NCI-H1694 treated with DMSO at 0.1 percent for 48 hours (cell line): ENCODE measurements at places on chromosomes 7 and 10.

GRCh38 chr10:70118196-70118595, 14.4 kb downstream of the AIFM2 start:
- no peak for DNase-seq

DNA sequence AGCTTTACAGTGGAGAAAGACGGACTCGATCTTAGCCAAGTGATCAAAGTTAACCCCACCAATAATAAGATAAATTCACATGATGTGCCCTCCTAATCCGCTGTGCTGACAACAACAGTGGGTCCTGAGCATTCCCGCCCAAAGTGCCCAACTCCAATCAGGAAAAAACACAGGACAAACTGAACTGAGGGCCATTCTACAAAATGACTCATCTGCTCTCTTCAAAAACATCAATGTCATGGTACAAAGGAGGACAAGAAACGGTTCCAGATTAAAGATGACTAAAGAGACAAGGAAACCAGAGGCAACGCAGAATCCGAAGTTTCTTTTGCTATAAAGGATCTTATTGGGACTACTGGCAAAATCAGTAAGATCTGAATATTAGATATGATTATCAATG, 79.4 kb downstream of the CTBP2 start:
- no peak for DNase-seq

DNA sequence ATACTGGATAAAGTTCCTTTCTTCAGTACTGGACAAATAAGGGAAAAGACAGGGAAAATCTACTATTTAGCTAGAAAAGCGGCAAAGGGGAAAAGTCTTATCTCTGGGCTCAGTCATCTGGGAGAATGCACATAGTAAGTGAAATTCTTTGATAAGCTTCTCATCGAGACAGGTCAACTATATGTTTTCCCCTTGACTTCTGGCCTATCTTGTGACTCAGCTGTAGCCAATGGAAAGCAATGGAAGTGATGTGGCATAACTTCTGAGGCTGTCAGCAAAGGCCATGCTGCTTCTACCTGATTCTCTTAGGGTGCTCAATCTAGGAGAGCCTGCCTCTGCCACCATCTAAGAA, 91.9 kb downstream of the PCGF5 start:
- DNase-seq, result no peak

DNA sequence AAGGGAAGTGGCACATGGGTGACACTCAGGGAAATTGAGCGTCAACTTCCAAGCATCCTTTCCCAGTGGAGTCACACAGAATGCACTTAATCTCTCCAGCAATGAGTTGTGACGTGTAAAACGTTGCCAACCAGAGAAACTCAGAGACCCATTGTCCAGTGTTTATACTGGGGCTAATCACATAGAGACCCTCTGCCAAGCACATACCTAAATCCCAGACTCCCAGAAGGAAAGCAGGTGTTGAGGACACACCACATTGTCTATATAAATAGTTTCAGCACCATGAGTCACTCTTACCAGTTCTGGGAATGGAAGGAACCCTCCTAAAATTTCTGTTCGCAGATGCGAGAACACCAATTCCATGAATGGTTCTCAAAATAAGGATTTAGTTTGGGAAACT, 76.4 kb upstream of the BET1 start:
- DNase-seq, result no peak

GRCh38 chr7:135262623-135263320, 29.1 kb downstream of the STRA8 start:
- no peak for DNase-seq

GRCh38 chr10:34940436-34940835, 125.3 kb upstream of the PARD3 start:
- no peak for DNase-seq

DNA sequence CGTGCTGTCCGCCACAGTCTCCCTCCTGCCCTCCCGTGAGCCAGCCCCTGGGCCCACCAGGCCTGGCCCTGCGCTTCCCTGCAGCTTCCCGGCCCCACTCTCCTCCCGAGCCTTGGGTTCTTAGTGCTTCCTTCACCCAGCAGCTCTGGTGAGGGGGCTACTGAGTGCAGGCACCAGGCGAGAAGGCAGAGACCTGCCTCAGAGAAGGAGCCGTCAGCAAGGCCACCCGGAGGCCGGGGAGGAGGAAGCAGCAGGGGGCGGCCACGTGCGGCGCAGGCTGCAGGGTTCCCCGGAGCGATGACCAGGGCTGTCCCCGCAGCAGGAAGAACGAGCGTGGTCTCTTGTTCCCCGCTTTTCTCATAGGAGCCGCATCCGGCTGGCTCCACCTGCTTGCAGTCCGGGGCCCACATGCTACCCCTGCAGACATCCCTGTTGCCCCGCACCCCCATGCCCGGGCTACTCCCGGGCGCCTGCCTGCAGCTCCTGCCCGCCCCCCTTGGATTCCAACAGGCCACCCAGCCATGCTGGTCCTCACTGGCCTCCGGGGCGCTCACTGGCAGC, 20.5 kb downstream of the YKT6 start:
- DNase-seq, result no peak

- DNase-seq, result peak; percentile 87
Observed at GRCh38 chr7:96004578-96004977, 232.2 kb downstream of the DYNC1I1 start.

GRCh38 chr7:36019538-36019937, 133.5 kb upstream of the EEPD1 start:
- DNase-seq, result no peak

DNA sequence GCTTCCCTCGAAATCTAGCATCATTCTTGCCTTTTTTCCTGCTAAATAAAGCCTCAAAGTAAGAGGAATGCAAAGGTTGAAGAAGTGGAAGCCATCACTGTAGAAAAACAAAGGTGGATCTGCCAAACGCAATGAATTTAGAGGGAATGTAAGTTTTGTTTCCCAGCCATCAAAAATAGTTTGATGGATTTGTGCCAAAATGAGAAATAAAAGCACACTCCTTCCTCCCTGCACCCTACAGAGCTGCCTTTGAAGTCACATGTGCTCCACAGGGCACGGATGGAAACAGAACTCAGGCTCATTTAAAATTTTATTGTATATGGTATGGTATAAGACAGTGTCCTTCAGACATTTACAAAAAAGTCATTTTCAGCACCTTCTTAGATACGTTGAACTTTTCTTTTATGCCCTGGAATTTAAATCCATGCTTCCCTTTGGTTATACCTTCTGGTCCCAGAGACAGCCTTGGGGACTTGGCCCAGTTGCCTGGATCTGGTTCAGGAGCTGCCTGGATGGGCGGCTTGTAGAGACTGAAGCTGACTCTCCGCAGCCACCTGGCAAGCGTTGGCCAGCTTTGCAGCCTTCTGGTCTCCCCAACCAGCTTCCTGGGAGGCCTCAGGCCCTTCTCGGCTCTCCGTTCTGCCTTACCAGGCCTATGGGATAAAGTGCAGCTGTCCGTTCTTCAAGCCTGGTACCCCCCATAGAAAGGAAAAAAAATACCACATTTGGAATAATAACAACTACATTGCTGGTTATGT, 228.5 kb upstream of the NEBL start:
- DNase-seq, result no peak

- DNase-seq, result no peak
Observed at GRCh38 chr10:53403688-53404087, 631.1 kb upstream of the MBL2 start.

DNA sequence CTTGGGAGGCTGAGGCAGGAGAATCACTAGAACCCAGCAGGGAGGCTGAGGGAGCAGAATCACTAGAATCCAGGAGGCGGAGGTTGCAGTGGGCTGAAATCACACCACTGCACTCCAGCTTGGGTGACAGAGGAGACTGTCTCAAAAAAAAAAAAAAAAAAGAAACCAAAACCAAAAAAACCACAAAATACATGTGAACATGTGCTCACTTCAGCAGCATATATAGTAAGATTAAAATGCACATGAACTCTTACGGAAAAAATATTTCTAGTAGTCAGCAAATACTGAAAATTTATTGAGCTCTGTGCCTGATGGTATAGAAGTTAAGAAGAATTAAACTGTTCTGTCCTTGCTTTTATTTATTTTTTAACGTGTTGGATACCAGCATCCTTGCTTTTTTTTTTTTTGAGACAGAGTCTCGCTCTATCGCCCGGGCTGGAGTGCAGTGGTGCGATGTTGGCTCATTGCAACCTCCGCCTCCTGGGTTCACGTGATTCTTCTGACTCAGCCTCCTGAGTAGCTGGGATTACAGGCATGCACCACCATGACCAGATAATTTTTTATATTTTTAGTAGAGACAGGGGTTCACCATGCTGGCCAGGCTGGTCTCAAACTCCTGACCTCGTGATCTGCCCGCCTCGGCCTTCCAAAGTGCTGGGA, 9.6 kb upstream of the ZNF487 start:
- no peak for DNase-seq
